ENCODE measurements at places on chromosomes 3 and 15.

GRCh38 chr15:77625376-77625775, 7.3 kb downstream of the LINGO1 start:
- DNase-seq = no peak

- DNase-seq = no peak
Measured at GRCh38 chr3:196643761-196644160, 4.3 kb downstream of the NRROS start.

GRCh38 chr3:130783629-130784028, 37.0 kb upstream of the PIK3R4 start:
- DNase-seq = no peak

DNA sequence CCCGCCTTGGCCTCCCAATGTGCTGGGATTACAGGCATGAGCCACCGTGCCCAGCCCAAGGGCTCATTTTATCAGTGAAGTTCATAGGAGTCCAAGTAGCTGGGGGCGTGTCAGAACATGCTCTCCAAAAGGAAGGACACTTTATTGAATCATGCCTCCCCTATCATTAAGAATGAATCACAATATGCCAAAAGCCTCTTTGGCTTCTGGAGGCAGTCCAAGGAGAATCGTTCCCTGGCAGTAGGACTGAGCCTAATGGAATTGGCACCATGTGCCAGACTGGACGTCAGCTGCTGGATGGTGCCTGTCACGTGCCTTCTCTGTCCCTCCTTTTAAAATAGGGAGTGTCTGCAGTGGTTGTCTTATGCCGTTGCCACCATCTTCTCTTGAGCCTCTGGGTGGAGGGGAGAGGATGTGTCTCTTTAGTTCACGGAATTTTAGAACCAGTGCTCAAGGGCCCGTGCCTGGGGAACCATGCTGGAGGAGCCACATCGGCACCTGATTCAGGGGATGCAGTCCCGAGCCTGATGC, 234.7 kb upstream of the LYSMD4 start:
- no peak for DNase-seq

- DNase-seq = no peak
Measured at GRCh38 chr15:94524565-94524964, 293.2 kb downstream of the MCTP2 start.

GRCh38 chr15:70217226-70218160, 119.8 kb upstream of the TLE3 start:
- DNase-seq = no peak

DNA sequence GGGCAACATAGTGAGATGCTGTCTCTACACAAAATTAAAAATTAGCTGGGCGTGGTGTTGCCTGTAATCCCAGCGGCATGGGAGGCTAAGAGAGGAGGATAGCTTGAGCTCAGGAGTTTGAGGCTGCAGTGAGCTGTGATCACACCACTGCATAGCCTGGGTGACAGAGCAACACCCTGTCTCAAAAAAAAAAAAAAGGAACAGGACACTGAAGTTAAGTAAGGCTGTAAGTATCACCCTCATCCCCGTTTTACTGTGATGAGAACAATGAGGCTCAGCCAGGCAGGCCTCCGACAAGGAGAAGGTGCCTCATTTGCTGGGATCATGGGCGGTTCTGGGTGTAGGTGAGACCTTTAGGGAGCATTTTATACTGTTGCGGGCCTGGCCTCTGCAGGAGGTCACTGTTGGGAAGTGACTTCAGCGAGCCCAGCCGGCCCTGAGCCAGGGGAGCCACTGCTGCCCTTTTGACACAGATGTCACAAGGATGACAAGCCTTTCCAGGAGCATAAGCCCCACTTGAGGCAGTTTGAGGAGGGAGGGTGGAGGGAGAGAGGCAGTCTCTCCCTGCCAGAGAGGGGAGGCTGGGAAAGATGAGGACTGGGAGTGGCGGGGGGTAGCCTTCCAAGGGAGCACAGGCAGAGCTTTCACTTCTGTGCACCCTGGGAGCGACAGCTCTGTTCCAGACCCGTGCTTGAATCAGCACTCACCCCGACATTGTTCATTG, 30.8 kb downstream of the IRAK2 start:
- DNase-seq = no peak

GRCh38 chr3:53242642-53243041, 13.2 kb downstream of the TKT start:
- DNase-seq = peak; percentile 45

DNA sequence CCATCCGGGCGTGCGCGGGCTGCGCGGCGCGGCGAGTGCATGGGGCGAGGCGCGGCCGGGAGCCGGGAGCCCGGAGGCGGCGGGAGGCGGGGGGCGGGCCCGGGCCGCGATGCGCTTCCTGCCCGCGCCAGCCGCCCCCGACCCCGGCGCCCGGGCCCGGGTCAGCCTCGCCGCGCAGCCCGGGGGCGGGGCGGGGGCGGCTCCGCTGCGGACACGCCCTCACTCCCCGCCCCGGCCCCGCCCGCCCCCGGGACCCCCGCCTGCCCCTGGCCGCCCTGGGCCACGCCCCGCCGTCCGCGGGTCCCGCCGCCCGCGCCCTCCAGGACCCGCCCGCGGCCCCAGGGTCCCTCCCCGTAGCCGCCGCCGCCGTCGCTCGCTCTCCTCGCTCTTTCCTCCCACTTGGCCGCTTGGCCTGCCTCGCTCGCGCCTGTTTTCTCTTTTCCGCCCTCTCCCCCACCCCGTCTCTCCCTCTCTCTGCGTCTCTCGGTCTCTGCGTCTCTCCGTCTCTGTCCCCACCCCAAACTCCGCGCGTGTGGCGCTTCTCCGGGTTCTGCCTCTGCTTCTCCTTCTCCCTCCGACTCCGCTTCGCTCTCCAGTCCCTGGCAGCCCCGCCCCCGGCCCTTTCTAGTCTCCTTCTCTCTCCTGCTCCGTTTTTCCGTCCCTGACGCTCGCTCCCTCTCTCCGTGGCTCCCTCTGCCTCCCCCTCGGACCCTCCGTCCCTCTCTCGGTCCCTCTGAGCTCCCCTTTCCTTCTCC, at the start of gene PLXND1:
Gene PLXND1, minus strand, starts transcription at position 41 of the 755 bp plus-strand sequence. Its CDS starts 37 bp downstream, at position 4.
- DNase-seq = peak; percentile 41

GRCh38 chr3:13389378-13389777, 30.7 kb downstream of the NUP210 start:
- DNase-seq = no peak

GRCh38 chr3:58422756-58423325, 10.8 kb downstream of the PDHB start:
- DNase-seq = no peak

DNA sequence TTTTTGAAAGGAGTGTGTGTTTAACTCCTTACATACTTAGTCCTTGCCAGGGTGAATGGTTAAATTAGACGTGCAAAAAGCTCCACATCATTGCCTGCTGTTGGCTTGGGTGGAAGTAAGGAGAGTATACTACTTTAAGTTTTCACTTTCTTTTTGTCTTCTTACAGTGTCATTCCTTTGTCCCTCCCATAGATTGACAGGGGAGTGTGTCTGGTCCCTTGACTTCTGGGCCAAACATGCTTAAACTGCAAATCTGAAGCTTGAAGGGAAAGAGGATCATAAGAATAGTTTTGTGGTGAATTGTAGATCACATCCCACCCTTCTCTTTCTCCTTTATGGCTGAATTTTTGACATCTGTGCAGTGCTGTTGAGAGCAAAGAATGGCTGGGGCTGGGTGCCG, 355.8 kb upstream of the C2CD4B start:
- DNase-seq = no peak

- no peak for DNase-seq
Measured at GRCh38 chr3:69747511-69748258, 8.4 kb downstream of the MITF start.

DNA sequence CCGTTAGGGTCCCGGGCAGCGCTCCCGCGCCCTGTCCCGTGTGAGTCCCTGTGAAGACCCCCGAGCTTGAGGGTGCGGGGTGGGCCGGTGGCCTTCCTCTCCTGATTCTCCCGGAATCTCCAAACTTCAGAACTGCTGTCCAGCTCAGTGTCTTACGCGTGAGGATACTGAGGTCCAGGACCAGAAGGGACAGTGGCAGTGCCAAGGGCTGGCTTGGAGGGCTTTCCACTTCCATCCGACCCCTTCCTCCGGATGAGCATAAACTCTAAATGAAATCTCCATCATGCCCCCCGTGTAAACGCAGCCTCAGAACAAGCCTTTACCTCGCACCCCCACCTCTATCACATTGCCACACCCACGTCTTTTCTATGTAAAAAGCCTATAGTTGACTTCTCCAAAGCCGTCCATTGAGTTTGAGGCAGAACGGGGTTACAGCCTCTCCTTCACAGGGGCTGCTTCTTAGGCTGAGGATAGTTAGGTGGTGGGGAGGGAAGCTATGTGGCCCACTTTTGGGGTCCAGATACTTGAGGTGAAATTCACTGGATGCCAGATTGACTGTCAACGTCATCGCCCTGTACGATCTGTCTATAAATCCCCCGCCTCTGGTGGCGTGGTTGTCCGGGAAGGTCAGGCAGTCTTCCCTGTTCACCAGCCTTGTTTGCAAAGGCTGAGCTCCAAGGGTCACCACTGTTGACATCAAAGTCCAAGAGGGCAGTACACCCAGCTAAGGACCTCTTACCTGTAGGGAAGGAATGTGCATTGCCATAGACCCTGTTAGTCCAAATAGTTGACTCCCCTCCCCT, 1.1 kb downstream of the EDEM1 start:
- peak; percentile 63 for DNase-seq
